Adipose tissue (tissue), 3 donors: ENCODE measurements at places on chromosomes 2 and 18. TPM values are rescaled to one million over a fixed set of nuclear protein-coding genes. Genes with fewer than 3 reads are reported as not detected.

Gene IGFBP2
- 93.2 TPM for polyA plus RNA-seq

Gene APCDD1
- polyA plus RNA-seq, result 45.9 TPM

Gene NYAP2
- polyA plus RNA-seq, result 0.02 TPM

Gene KYNU
- 7.8 TPM for polyA plus RNA-seq

Gene HOXD4
- polyA plus RNA-seq, result 3.8 TPM

Gene CFAP65
- polyA plus RNA-seq, result 0.03 TPM

Gene DPP4
- 2.6 TPM for polyA plus RNA-seq

Gene COL4A3
- polyA plus RNA-seq, result 0.78 TPM

Gene AQP12B
- 0.03 TPM for polyA plus RNA-seq
